ENCODE measurements at places on chromosomes 7 and 10.
A peak's percentile ranks its signal among the peaks of the same experiment; 100 is the strongest.

- DNase-seq: no peak
Observed at GRCh38 chr7:2624293-2624886, 7.4 kb upstream of the TTYH3 start.

DNA sequence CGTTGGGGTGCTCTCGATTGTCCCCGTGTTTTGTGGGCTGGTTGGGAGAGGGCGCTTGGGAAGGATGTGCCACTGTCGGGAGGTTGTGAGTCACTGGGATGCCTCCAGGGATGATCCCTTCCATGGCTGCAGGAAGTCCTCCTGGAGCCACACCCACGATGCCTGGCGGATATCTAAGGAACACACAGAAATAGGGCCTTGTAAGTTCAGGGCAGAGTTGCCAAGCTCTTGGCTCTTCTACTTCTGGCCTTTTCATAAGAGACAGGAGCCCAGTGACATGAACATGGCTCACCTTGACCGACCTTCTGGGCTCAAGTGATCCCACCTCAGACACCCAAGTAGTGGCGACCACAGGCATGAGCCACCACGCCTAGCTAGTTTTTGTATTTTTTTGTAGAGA lies 47.6 kb downstream of the ZRANB1 start:
- no peak for DNase-seq

DNA sequence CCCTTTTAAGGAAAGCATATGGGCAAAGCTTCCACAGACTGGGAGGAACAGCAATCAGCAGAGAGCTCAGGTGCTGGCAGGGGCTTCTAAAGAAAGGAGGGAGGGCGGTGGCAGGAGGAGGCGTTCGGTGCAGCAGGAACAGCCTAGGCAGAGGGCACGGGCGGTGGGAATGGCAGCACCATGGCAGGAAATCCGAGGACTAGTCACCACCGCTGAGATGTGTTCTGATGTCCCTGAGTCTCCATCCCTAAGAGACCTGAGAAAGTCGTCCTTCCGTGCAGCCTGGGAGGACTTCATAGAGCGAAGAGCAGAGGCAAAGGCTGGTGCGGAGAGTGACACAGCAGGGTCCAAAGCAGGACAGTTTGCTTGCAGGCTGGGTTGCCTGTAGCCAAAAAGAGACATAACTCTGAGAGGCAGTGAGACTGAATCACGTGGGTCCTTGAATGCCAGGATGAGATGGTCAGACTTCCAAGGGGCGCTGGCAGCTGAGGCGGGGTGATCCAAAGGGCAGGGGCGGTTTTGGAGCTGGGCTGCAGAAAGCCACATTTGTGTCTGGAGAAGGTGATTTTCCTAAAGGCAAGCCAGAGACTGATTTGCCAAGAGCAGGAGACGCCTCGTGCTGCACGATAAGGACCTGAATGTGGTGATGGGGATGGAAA lies 35.8 kb upstream of the GRID1 start:
- DNase-seq: no peak

DNA sequence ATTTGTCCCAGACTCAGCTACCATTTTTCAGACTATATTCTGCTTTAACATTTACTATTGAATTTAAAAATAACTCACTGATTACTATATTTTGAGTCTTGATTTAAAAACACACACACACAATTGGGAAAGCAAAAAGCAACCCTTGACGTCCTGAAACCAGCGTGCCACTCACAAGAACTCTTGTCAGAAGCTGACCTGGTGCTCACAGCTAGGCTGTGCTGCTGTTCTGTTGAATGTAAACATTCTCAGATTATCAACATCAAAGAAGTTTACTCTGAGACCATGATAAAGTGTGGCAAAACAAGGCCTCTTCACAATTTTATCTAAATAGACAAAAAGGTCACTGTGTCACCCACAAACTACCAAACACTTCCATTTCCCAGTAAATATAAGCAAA lies 62.6 kb upstream of the CACNA2D1 start:
- DNase-seq: peak; percentile 25

DNA sequence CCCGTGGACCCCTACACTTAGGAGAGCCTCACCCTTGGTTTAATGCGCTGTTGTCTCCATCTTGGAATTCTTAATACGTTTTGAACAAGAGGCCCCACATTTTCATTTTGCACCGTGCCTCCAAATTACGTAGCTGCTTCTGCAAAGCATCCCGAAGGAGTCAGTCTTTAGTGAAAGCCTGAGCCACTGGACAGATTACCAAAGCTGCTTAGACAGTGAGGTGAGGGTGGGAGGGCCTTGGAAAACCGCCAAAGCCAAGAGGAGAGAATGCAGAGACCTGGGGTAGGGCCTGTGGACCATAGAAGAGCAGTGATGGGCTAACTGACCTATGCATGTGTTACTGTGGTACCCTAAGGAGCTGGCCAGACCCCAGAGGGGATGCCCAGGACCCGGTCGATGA lies 4.2 kb upstream of the TCAF1 start:
- DNase-seq: peak; percentile 24

GRCh38 chr10:73263693-73264347 lies 11.4 kb upstream of the MRPS16 start:
- peak; percentile 39 for DNase-seq

- no peak for DNase-seq
Observed at GRCh38 chr10:30094601-30095000, 35.2 kb upstream of the JCAD start.

DNA sequence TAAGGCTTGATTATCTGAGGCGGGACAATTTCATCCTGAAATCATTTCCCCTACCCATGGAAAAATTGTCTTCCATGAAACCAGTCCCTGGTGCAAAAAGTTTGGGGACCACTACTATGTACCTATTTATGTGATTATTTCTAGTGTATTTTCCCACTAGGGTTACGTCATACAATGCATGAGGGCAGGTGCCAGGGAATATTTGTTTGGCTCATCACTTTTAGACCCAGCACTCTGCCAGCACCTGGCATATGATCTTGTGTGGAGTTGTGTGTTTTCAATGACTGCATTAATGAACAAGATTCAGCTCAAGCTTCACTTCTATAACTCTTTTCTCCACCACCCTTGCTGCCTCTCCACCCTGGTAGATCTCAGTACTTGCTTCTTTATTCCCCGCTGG lies 73.3 kb upstream of the TNKS2 start:
- DNase-seq: no peak

All from cardiac muscle cell (in vitro differentiated cells and primary cell).